Keratinocyte (primary cell): ENCODE measurements at places on chromosomes 11 and 22.

DNA sequence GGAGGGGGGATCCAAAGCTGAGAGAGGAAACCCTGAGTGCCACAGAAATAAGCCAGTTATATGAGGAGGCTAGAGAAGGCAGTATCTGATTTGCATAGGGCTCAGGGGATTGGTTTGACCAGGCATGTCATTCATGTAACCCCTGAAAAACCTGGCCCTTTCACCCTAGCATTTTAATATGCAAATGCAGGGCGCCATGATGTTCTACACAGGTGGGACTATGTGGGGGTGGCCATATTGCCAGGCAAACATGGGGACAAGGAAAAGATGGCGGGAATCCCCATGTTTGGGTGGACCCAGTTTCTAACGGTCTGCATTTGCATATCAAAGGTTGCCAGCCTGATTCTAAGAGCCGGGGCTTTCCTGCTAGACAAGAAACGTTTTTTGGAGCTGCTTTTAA, 27.2 kb downstream of the CSF2RB start:
- no peak for DNase-seq

GRCh38 chr11:56889986-56890385, 98.7 kb upstream of the OR5AK2 start:
- no peak for DNase-seq

DNA sequence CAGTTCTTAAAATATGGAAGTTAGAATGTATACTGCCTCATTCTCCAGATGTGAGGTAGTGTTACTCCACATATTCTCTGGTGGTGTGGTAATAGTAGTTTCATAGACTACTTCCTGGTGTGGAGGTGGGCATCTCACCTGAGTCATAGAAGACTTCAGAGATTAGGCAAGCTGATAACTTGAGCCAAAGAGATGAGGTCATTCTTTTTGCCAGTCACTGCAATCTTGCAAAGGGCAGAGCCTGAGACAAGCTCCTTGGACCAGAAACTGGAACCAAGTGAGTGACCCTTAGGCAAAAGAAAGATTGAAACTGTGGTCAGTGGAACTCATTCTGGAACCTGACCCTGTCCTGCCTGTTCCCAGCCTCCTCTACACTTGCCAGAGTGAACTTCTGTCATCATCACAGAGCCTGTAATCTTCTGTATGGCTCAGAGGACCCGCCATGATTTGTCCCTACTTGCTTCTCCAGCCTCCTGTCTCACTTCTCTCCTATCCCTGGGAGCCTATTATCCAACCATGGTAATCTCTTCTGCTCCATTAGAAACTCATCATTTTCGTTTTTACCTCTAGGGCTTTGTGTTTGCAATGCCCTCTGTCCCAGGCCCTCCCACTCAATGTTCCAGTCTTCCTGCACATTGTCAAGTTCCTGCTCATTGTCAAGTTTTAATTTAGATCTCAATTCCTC, 10.6 kb upstream of the CCDC83 start:
- DNase-seq: peak; percentile 57

GRCh38 chr11:75981546-75981945, 166.5 kb downstream of the UVRAG start:
- DNase-seq: no peak

DNA sequence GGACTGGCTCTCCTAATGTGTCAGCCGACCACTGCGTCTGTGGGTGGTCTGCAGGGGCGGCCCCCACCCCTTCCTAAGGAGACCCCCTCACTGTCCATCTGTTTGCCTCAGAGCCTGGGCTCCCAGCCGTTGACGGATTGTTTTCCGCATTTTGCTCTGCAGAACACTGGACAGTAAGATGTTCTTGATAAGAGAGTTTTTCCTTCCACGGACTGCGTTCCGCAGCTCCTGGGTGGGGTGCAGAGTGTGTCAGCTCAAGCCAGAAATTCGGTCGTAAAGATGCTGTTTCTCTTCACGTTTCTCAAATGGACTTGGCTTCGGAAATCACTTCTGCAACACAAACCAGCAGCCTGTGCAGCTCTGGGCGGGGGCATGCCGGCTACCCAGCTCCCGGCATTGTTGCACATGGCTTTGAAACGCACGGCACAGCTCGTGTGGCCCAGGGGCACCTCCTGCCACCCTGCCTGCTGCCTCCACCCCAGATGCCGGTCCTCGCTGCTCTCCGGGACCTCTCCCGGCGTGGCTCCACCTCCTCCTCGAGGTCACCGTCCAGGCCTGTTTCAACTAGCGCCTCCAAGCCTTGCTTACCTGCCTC, 2.9 kb upstream of the MRGPRG start:
- DNase-seq: no peak

DNA sequence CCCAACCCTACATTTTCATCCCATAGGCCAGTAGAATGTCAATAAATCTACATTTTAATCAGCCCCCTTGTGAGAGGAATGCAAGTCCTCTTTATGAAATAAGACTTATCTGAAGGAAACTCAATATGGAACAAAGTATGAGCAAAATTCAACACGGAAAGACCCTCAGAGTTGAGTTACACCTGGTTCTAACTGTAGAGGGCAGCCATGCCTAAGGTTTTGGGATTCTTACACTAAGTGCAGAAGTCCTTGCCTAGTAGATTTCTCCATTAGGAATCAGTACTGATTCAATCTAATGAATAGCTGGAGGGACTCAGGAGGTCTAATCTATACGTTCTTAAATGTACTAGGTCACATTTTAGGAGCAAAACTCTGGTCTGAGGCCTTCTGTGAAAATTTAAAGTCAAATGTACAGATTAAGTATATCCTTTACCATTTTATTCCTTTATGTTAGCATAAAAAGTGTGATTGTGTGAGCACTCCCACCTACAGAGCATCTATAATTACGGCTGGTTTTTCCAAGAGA, 904.5 kb downstream of the DLG2 start:
- no peak for DNase-seq

DNA sequence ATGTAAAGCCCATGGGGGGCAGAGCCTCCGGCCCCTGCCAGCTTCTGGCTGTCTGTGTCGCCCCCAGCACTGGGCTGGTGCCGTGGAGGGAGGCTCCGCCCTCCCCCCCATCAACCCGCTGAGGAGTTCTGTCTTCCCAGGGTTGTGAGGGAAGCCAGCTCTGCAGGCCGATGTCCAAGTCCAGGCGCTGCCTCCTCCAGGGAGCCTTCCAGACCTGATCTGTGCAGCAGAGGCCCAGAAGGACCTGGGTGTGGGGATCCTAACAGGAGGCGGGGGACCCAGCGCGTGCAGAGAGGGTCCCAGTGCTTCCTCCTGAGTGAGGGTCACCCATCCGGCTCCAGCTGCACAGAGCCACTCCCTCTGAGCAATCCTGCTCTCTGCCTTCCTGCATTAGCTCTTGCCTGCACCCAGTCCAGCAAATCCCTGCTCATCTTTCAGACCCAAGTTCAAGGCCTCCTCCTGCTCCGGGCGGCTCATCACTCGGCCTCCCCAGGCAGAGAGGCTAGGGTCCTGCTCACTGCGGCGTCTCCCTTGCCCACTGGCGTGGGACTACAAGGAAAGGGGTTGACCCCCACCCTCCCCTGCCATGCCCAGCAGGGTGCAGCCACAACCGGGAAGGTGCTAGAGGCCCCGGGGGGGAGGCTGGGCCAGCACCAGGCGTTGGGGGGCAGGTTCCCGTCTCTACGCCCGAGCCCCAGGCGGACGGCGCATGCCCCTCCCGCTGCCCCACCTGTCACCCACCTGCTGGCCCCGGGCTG, 16.4 kb downstream of the PRR33 start:
- no peak for DNase-seq

DNA sequence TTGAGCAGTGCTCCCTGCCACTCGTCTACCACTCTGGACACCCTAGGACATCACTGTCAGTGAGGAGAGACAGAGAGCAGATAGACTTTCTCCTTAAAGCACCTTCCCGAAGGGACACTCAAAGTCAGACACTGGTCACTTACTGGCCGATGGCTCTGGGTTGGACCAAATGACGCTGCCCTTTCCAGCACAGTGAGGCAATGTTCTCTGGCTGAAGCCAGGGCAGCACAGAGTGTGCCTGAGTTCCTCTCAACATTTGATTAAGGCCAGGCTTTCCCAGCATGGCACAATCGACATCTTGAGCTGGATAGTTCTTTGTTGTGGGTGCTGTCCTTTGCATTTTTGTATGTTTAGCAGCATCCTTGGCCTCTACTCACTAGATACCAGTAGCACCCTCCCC, 206.2 kb downstream of the CSNK2A3 start:
- no peak for DNase-seq

DNA sequence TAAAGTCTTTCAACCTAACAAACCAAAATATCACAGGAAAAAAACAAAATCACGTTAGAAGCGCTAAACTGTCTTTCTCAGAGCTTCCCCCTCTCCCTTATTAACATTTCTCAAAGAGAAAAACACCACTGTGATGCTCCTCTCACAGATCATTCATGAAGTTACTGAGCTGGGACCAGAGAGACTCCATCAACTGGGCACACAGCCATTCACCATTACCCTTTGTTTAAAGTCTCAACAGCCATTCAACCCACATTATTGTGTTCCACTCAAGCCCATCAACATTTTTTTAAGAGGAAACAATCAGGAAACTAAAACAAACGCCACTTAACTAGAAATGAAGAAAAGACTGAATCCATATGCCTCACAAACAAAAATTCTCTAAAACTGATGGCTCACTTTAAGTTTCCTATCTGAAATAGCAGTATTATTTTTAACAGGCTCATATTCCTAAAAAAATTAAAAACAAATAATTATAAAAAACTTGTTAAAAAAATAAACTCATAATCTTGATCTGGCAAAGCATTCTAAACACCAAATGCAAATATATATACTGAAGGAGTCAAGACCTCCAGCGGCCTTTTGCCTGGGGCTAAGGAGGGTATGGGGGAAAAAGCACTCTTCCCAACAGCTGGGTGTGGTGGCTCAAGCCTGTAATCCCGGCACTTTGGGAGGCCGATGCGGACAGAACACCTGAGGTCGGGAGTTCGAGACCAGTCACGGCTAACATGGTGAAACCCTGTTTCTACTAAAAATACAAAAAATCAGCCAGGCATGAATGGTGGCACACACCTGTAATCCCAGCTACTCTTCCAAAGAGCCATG, 14.0 kb downstream of the CELF1 start:
- DNase-seq: no peak

DNA sequence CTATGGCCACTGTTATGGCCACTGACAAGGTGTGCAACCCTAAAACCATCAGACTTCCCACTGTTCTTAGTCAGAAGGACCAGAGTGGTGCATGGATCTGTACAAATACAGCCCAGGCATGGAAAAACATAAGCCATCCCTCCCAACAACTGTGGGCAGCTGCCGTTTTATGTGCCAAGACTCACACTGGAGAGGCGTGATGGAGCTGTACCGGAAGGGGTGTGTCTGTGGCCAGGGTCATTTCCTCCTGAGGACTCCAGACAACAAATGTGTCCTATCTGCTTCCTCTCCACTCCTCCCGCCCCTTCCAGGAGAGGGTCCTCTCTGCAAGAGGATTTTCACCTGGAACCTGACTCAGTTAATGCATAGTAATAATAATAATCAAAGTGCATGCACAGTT, 29.5 kb downstream of the KCNJ1 start:
- DNase-seq: no peak

DNA sequence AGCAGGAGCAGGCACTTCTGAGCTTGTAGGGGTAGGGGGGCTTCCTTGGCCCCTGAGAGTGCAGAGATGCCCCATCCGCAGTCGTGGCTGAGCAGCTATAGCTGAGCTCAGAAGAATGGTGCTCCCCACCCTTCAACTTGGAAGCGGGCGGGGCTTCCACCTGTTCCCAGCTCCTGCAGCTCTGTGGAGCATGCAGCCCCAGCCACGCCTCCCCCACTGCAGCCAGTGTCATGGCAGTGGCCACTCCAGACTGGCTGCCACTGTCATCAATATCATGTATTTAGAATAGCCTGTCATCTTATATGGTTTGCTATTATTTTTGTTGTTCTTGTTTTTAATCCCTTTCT, 213.1 kb downstream of the LRRC4C start:
- DNase-seq: no peak

GRCh38 chr11:60515144-60515855, at the start of gene MS4A13:
MS4A13 (plus strand) TSS chr11:60515392; CDS start chr11:60518084, 2,692 bp downstream.
- no peak for DNase-seq

DNA sequence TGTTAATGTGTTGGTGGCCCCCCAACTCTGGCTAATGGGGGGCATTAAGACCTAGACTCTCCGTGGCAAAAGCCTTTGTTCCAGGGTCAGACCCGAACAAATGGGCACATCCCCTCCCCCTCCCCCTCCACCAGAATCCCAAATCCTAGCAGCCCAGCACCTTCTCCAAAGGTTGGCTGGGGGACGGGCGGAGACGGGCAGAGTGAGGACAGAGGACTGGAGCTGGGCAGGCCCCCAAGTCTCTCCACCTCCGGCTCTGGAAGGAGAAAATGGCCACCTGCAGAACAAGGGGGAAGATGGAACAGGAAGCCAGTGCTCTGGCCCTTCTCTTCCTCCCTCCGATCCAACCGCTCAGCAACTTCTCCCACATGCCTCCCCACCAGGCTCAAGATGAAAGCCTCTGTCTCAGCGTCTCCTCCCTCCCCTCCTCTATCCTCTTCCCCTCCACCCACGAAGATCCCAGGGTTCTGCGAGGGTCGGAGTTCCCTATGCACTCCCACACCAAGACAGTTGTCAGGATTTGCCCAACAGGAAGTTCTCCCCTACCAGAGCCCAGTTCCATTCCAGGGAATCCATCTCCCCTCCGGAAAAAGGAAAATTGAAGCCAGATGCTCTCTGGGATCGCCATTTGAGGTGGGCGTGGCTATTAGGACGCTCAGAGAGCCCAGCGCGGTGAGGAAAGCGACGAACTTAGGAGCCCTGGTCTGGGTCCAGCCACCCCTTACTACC, 20.1 kb downstream of the ADA2 start:
- DNase-seq: no peak

- no peak for DNase-seq
Measured at GRCh38 chr11:102419181-102419580, 33.4 kb downstream of the TMEM123 start.

GRCh38 chr11:84720706-84721402, 906.3 kb downstream of the DLG2 start:
- DNase-seq: no peak

- no peak for DNase-seq
Measured at GRCh38 chr11:71447791-71448256, 369 bp downstream of the DHCR7 start.

- DNase-seq: no peak
Measured at GRCh38 chr22:17952273-17952801, 72.0 kb downstream of the MICAL3 start.

DNA sequence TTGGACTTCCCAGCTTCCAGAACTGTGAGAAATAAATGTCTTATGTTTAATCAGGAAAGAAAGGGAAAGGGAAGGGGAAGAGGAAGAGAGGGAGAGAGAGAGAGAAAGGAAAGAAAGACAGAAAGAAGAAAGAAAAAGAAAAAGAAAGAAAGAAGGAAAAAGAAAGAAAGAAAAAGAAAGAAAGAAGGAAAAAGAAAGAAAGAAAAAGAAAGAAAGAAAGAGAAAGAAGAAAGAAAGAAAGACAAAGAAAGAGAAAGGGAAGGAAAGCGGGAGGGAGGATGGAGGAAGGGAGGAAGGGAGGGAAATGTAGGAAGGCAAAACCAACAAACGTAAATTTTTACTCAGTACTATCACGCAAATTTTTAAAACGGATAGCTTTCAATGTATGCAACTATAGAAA, 2281.8 kb downstream of the LRRC4C start:
- DNase-seq: no peak

- DNase-seq: no peak
Measured at GRCh38 chr22:27613099-27614005, 188.2 kb downstream of the MN1 start.
